ENCODE measurements at places on chromosomes 3 and 15. TPM values are rescaled to one million over a fixed set of nuclear protein-coding genes. Genes with fewer than 3 reads are reported as not detected.

Gene C3orf85
- total RNA-seq, result not detected

- no peak overlapping the region for H3K27ac ChIP-seq
- H3K36me3 ChIP-seq, result no peaks in the 10 kb centered on the region
- DNase-seq, result no peak
- no peak overlapping the region for H3K4me3 ChIP-seq
- no peaks in the 10 kb centered on the region for H3K27me3 ChIP-seq
Observed at GRCh38 chr3:183513046-183513706, 42.3 kb downstream of the KLHL6 start.

GRCh38 chr3:191328383-191328961, 722 bp upstream of the CCDC50 start:
- no peak for DNase-seq
- H3K4me1 ChIP-seq, result peaks cover 3% of the 10 kb centered on the region
- H3K27me3 ChIP-seq, result no peaks in the 10 kb centered on the region
- H3K4me3 ChIP-seq, result peak overlapping the region; percentile 83

- H3K27me3 ChIP-seq, result no peaks in the 10 kb centered on the region
- H3K4me3 ChIP-seq, result no peak overlapping the region
- H3K36me3 ChIP-seq, result peaks cover 48% of the 10 kb centered on the region
- no peak overlapping the region for H3K27ac ChIP-seq
- H3K4me1 ChIP-seq, result no peaks in the 10 kb centered on the region
- no peak for DNase-seq
Observed at GRCh38 chr3:127604546-127605165, 6.4 kb downstream of the MCM2 start.

Gene C2CD4B
- total RNA-seq, result 5.6 TPM

DNA sequence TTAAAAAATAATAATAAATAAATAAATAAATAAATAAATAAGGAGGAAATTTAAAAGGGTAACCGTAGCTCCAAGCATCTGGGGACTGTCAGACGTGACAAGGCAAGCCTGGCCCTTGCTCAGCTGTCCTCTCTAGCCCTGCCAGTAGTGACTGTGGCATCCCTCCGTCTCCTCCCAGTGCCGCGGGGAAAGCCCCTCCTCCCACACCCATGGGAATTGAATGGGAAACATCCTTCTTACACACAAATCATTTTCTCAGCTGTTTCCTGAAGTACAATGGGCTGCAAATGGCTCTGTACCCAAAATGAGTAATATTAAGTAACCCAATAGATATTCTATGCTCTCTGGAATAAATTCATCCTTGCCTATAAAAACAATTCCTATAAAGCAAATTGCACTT, 101.6 kb upstream of the RAD18 start:
- no peak overlapping the region for H3K27ac ChIP-seq
- H3K27me3 ChIP-seq, result no peaks in the 10 kb centered on the region
- peaks cover 8% of the 10 kb centered on the region for H3K4me1 ChIP-seq
- DNase-seq, result no peak
- H3K36me3 ChIP-seq, result peaks cover 24% of the 10 kb centered on the region

- no peaks in the 10 kb centered on the region for H3K36me3 ChIP-seq
- H3K4me3 ChIP-seq, result no peak overlapping the region
- H3K4me1 ChIP-seq, result no peaks in the 10 kb centered on the region
- no peak overlapping the region for H3K27ac ChIP-seq
- peaks cover 2% of the 10 kb centered on the region for H3K27me3 ChIP-seq
Observed at GRCh38 chr15:62858343-62858742, 184.2 kb upstream of the TPM1 start.

Gene CASR
- total RNA-seq, result 0.11 TPM

DNA sequence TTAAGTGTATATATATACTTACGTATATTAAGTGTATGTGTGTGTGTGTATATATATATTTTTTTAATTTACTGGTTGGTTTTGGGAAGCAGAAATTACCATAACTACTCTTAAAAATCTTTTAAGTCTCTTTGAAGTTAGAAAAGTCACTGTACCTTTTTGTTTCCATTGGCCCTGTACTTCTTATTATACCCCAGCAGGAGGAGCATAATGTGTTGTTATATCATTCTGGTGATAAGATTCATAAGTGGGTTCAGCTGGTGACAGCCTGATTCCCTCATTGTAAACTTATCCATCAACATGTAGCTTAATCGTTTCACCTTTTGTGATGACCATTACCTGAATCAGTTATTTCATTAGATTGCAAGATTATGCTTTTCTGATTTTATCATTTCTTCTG, 30.8 kb downstream of the MLH1 start:
- peaks cover 60% of the 10 kb centered on the region for H3K36me3 ChIP-seq
- H3K27me3 ChIP-seq, result no peaks in the 10 kb centered on the region
- no peak for DNase-seq
- no peak overlapping the region for H3K27ac ChIP-seq
- no peak overlapping the region for H3K4me3 ChIP-seq

DNA sequence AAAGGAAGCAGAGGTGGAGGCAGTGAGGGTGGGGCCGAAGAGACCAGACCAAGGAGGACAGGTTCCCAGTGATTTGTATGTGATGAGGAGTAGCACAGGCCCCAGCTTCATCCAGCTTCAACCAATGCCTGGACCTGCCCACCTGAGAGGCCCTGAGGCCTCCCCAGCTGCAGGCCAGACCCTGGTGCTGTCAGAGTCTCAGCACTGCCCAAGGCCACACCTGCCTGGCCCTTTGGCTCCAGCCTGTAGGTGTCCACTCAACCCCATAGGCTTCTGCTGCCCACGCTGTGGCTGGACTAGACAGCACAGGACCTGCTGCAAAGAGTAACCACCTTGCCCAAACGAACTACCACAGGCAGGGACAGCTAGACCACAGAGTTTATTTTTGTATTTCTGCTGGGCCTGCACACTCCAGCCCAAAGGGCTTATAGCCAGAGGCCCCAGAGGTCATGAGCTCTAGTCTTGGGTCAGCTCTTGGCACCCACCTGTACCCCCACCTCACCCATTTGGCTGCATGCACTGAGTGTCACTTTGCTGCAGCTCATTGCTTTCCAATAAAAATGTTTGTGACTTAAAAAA, 81.9 kb upstream of the CDV3 start:
- no peak for DNase-seq
- H3K36me3 ChIP-seq, result no peaks in the 10 kb centered on the region
- no peak overlapping the region for H3K4me3 ChIP-seq
- no peak overlapping the region for H3K27ac ChIP-seq
- H3K27me3 ChIP-seq, result no peaks in the 10 kb centered on the region

GRCh38 chr15:81195339-81195864, 1.3 kb upstream of the IL16 start:
- H3K36me3 ChIP-seq, result no peaks in the 10 kb centered on the region
- no peak overlapping the region for H3K4me3 ChIP-seq
- peaks cover 3% of the 10 kb centered on the region for H3K27me3 ChIP-seq
- peak; percentile 55 for DNase-seq
- no peak overlapping the region for H3K27ac ChIP-seq

Gene ANKRD34C
- total RNA-seq, result 0.99 TPM

Gene FBN1
- total RNA-seq, result 249 TPM

Gene RHO
- total RNA-seq, result not detected

DNA sequence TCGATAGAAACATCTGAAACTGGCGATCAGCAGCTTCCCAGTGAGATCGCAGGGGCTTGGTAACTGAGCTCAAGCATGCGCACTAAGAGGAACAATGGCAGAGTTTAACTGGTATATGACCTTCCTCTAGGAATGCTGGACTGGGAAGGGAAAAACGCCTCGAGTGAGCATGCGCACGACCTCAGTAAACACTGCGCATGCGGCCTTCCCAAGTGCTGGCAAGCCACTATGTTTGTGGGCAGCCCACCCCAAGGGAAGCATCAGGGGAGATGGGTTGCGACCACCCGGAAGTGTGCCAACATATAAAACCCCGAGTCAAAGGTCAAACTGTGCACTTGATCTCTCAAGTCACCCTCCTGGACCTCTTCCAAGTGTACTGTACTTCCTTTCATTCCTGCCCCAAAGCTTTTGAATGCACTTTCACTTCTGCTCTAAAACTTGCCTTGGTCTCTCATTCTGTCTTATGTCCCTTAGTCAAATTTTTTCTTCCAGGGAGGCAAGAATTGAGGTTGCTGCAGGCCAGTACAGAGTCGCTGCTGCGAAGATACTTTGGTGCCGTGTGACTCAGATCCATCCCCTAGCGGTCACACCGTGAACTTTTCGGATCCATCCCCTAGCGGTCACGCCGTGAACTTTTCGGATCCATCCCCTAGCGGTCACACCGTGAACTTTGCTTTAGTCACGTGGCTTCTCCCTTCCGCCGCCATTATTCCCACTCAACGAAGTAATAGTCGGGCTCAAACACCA, 243.3 kb downstream of the FAM43A start:
- no peak overlapping the region for H3K4me3 ChIP-seq
- no peak overlapping the region for H3K27ac ChIP-seq
- H3K4me1 ChIP-seq, result peaks cover 14% of the 10 kb centered on the region

- peaks cover 9% of the 10 kb centered on the region for H3K4me1 ChIP-seq
- H3K36me3 ChIP-seq, result no peaks in the 10 kb centered on the region
- peaks cover 4% of the 10 kb centered on the region for H3K27me3 ChIP-seq
- DNase-seq, result peak; percentile 93
- no peak overlapping the region for H3K4me3 ChIP-seq
- no peak overlapping the region for H3K27ac ChIP-seq
Observed at GRCh38 chr15:81492331-81492968, 118.4 kb upstream of the TMC3 start.

DNA sequence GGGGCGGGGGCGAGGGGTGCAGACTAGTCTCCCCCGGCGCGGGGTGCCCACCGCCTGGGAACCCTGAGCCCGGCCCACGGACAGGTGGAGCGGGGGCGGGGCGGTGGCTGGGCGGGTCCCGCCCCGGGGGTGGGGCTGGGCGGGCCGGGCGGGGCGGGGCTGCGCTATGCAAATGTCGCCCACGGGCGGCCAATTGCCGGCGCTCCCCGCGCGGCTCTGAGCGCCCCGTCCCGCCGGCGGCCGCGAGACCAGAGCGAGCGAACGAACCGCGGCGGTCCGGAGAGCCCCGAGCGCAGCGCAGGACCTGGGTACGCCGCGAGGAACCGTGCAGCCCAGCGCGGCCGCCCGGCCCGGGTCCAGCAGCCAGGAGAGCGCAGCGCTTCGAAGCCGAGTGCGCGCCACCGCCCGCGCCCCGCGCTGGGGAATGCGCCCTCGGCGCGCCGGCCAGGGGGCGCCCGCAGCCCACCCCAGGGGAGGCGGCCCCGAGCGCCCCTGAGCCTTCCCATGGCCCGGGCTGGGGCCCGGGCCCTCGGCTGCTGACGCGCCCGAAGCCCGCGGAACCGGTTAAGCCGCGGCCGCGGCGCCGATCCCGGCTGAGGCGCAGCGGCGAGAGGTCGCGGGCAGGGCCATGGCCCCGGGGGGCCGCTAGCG, at the start of gene SEMA3F:
SEMA3F (plus strand) TSS at position 485 of the 651 bp plus-strand sequence. CDS start 4,299 bp downstream, outside the sequence.
- H3K27ac ChIP-seq, result no peak within 1 kb of the TSS
- no peak for DNase-seq

Data from spinal cord (tissue), 10 donors.